ENCODE measurements at places on chromosomes 2 and 18.

DNA sequence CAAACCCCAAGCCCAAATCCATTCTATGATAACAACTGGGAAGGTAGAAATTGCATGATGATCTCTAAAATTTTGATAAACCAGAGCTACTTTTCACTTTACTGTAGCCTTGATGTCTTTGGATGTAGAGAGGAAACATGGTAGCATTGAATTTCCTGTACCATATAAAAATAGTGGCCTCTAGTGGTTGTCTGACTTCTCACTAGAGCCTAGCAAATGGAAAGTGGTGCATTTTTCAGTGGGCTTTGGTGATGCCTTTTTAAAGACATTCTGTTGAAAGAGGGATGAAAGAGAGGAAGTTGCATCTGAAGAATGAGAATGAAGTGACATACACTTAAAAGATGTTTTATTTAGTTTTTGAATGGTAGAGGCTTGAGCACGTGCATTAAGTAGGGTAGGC is 662.2 kb downstream of the XIRP2 start:
- no peak for DNase-seq
- H3K4me1 ChIP-seq: no peaks in the 10 kb centered on the region
- H3K4me3 ChIP-seq: no peak overlapping the region
- H3K27me3 ChIP-seq: no peaks in the 10 kb centered on the region
- H3K27ac ChIP-seq: no peak overlapping the region
- H3K36me3 ChIP-seq: no peaks in the 10 kb centered on the region

GRCh38 chr18:51190000-51190399 is 7.5 kb downstream of the MEX3C start:
- H3K27me3 ChIP-seq: no peaks in the 10 kb centered on the region
- no peaks in the 10 kb centered on the region for H3K36me3 ChIP-seq
- H3K4me1 ChIP-seq: 0 out of 2 replicates have a peak, but pooled peaks cover 2% of the 10 kb centered on the region
- no peak overlapping the region for H3K4me3 ChIP-seq

DNA sequence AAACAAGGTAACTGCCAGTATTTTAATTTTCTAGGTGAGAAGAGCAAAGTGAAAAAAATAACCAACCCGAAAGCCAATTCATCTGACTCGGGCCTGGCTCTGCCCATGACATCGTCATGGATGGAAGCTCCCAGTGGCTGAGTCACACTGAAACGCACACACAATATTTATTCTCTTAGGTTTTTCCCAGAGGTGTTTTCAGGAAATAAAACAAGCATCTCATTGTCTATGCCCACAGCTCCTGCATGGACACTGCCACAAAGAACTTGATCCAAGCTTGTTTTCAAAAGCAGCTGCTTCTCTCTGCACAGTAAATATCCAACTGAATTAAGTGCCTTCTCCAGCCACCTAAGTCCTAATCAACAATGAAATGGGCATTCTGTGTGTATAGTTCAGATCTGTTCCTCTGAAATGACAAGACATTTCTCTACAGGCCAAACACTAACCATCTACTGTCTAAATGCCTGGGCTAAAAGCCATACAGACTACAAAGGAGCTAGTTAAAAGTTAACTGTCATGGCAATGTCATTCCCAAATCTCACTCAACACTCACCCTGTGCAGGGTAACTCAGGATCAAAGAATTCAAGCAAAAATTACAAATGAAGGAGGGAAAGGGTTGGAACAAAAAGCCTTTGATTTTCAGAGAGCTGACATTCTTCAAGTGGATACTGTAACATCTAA is 62.9 kb downstream of the RPL31 start:
- H3K4me1 ChIP-seq: no peaks in the 10 kb centered on the region
- no peaks in the 10 kb centered on the region for H3K27me3 ChIP-seq
- H3K27ac ChIP-seq: no peak overlapping the region
- no peak for DNase-seq
- no peaks in the 10 kb centered on the region for H3K36me3 ChIP-seq

DNA sequence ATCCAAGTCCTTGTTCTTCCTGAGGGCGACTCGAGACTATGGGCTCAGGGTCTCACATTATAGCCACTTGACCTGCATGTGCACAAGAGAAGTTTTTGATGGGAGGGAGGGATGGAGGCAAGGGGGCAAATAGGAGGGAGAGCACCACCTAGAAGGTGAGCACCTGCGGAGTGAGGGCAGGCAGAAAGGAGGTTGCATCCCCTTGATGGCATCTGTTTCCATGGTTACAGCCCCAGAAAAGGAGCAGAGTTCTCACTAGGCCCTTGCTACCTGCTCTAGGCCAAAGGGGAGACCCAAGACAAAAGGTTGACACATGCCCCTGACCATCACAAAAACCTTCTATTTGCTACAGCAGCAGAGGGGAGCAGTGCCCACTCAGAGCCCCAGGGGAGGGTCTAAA is 131.5 kb upstream of the SERTAD2 start:
- no peak for DNase-seq
- no peaks in the 10 kb centered on the region for H3K36me3 ChIP-seq

DNA sequence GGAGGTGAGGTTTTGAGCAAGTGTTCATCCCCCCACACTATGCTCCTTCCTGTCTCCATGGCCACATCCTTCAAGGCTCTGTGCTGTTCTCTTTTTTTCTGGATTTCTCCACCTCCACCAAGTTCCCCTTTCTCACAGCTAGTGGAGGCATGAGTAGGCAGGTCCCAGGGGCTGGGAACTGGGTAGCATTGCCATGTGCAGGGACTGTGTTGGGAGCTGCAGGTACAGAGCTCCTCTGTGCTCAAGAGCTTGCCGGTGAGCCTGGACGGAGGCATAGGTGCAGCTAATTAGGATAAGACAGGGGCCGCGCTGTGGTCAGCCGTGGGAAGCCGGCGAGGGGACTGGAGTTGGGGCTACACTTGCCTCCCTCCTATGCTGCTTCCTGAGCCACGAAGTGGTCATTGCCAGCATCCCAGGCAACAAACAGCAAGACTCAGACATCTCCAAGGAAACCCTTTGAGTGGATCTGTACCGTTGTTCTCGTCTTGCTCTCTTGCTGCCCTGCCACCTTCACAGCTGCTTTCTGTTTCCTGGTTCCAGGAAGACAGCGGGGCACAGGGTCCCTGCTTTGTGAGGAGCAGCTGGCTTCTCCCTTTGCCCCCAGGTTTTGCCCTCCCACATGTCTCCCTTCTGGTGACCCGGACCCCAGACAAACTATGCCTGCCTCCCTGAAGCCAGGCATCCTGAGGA is 36.9 kb downstream of the ATOH8 start:
- H3K27ac ChIP-seq: no peak overlapping the region
- H3K4me1 ChIP-seq: no peaks in the 10 kb centered on the region
- no peaks in the 10 kb centered on the region for H3K36me3 ChIP-seq
- DNase-seq: no peak
- H3K27me3 ChIP-seq: no peaks in the 10 kb centered on the region

- H3K4me1 ChIP-seq: peaks cover 7% of the 10 kb centered on the region
- DNase-seq: no peak
- no peaks in the 10 kb centered on the region for H3K36me3 ChIP-seq
- H3K27me3 ChIP-seq: peaks cover 51% of the 10 kb centered on the region
Observed at GRCh38 chr18:79394534-79395307, 1.0 kb upstream of the NFATC1 start.

GRCh38 chr2:208250388-208250787 is 4.5 kb downstream of the IDH1 start:
- no peak overlapping the region for H3K27ac ChIP-seq
- H3K27me3 ChIP-seq: no peaks in the 10 kb centered on the region
- H3K36me3 ChIP-seq: peaks cover 15% of the 10 kb centered on the region
- no peak overlapping the region for H3K4me3 ChIP-seq

DNA sequence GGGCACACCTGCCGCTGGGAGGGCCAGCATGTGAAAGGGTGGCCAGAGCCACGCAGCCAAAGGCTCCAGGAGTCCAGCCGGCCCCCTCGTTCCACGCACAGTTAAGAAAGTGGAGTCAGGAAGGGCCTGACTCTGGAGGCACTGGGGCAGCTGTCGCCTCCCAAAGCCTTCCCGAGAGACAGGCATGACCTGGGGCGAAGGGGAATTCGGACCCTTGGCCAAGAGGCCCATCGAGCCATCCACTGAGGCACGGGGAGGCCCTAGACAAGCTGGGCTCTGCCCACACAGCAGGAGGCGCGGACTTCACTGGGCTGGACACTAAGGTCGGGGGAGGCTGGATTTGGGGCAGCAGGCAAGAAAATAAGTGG is 38.5 kb upstream of the SNED1 start:
- no peak for DNase-seq
- peaks cover 6% of the 10 kb centered on the region for H3K4me1 ChIP-seq
- no peaks in the 10 kb centered on the region for H3K36me3 ChIP-seq
- no peaks in the 10 kb centered on the region for H3K27me3 ChIP-seq
- no peak overlapping the region for H3K27ac ChIP-seq
- no peak overlapping the region for H3K4me3 ChIP-seq

- no peak overlapping the region for H3K4me3 ChIP-seq
- H3K27ac ChIP-seq: no peak overlapping the region
- no peak for DNase-seq
- peaks cover 5% of the 10 kb centered on the region for H3K4me1 ChIP-seq
- H3K36me3 ChIP-seq: no peaks in the 10 kb centered on the region
- H3K27me3 ChIP-seq: peaks cover 95% of the 10 kb centered on the region
Observed at GRCh38 chr2:176109946-176110345, 2.9 kb downstream of the HOXD11 start.

GRCh38 chr2:10253596-10254372 is 48.9 kb upstream of the HPCAL1 start:
- H3K4me1 ChIP-seq: no peaks in the 10 kb centered on the region
- no peak overlapping the region for H3K4me3 ChIP-seq
- no peak overlapping the region for H3K27ac ChIP-seq
- no peak for DNase-seq
- H3K36me3 ChIP-seq: no peaks in the 10 kb centered on the region

DNA sequence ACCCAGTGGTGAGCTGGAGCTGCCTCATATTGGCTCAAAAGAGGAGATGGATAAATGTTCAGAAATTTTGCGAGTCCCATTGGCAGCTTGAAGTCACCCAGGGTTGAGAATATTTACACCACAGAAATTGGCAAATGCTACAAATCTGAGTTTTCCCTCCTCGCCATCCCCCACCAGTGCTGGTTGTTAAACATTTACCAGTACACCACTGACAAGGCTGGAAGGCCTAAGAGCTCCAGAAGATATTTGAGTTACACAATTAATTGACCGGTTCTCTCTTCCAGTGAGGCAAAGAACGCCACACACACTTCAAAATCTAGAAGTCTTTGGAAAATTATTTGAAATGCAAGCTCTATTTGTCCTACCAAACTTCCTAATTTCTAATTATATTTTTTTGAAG is 47.5 kb upstream of the ATIC start:
- H3K27me3 ChIP-seq: no peaks in the 10 kb centered on the region
- H3K36me3 ChIP-seq: no peaks in the 10 kb centered on the region
- no peak for DNase-seq
- no peaks in the 10 kb centered on the region for H3K4me1 ChIP-seq
- no peak overlapping the region for H3K4me3 ChIP-seq
- no peak overlapping the region for H3K27ac ChIP-seq

- peaks cover 13% of the 10 kb centered on the region for H3K4me1 ChIP-seq
- no peak overlapping the region for H3K4me3 ChIP-seq
- H3K27ac ChIP-seq: no peak overlapping the region
- no peak for DNase-seq
Observed at GRCh38 chr2:118845522-118846441, 1.7 kb downstream of the EN1 start.

GRCh38 chr2:120398996-120399888 is 53.3 kb downstream of the INHBB start:
- H3K27ac ChIP-seq: no peak overlapping the region
- no peak overlapping the region for H3K4me3 ChIP-seq
- no peaks in the 10 kb centered on the region for H3K27me3 ChIP-seq

GRCh38 chr2:239695728-239696240 is 295.0 kb upstream of the HDAC4 start:
- H3K27me3 ChIP-seq: no peaks in the 10 kb centered on the region
- no peak for DNase-seq
- no peak overlapping the region for H3K4me3 ChIP-seq
- no peaks in the 10 kb centered on the region for H3K36me3 ChIP-seq
